ENCODE measurements at places on chromosomes 11 and 22.

DNA sequence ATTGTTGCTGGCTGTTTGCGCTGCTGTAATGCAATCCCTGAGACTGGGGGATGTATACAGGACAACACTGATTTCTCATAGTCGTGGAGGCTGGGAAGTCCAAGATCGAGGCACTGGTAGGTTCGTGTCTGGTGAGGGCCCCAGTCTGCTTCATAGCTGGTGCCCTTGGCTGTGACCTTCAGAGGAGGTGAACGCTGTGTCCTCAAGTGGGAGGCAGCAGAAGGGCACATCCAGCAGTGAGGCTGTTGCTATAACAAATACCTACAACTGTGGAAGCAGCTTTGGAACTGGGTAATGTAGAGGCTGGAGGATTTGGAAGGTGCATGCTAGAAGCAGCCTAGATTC, 21.3 kb downstream of the KRTAP5-5 start:
- no peak for DNase-seq

DNA sequence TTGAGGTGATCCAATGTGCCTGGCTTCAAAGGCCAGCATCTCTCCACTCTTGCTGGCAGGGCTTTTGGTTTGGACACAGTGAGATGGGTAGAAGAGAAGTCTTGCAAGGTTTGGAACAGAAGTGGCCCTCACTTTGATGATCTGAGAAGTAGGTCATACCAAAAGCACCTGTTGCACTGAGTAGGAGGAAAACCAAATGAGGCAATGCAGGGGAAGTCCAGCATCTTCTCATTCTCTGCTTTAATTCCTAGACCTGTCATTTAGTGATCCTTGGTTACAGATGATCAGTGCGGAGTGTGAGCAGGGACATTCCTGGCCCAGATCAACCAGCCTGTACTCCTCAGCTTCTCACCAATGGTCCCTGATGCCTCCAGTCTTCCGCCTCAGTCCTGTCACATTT, 990.5 kb downstream of the OPCML start:
- DNase-seq, result no peak

- DNase-seq, result no peak
Observed at GRCh38 chr22:19434401-19434800, 2.1 kb downstream of the MRPL40 start.

GRCh38 chr11:71240865-71241691, 11.3 kb downstream of the SHANK2 start:
- DNase-seq, result no peak
